Activated T-cell treated with anti-CD3 and anti-CD28 coated beads for 48 hours (primary cell): ENCODE measurements at places on chromosomes 7 and 10.

GRCh38 chr7:51783241-51783640 lies 466.6 kb upstream of the COBL start:
- no peak for DNase-seq

- DNase-seq, result no peak
Measured at GRCh38 chr7:154640266-154640865, 362.6 kb downstream of the PAXIP1 start.

DNA sequence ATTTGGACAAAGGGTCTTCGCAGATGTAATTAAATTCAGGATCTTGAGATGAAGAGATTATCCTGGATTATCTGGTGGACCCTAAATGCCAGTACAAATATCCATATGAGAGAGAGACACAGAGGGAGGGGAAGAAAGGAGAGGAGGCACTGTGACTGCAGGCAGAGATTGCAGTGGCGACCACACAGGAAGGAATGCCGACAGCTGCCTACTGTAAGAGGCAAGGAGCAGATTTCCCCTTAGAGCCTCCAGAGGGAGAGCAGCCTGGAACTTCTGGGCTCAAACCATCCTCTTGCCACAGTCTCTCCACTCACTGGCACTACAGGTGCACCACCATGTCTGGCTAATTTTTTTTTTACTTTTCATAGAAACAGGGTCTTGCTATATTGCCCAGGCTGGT lies 152.3 kb downstream of the SDK1 start:
- no peak for DNase-seq

GRCh38 chr7:98362517-98362916 lies 38.4 kb downstream of the BAIAP2L1 start:
- no peak for DNase-seq

GRCh38 chr10:10259013-10259412 lies 758.7 kb upstream of the CELF2 start:
- DNase-seq, result no peak

- DNase-seq, result no peak
Measured at GRCh38 chr7:73635428-73636200, 11.3 kb upstream of the MLXIPL start.

GRCh38 chr7:50721661-50722259 lies 60.9 kb downstream of the GRB10 start:
- no peak for DNase-seq

GRCh38 chr7:150381096-150381495 lies 2.0 kb downstream of the ZNF775 start:
- no peak for DNase-seq

DNA sequence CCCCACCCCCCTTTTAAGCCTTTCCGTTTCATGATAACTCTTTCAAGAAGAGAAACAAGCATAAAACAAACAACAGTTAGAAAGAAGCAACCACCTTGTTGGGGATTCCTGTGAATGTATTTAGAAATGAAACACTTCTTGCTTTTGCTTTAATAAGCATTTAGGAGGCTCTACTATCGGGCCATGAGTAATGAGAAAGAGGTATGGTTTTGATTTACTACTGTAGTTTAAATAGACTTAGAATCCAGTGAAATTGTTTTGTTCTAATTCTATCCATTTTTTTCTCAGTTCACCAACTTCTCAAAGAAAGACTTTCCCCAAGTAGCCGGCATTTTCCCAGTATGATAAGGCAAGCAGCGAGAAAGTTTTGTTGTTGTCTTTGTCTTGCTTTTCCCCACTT lies 168.7 kb upstream of the HABP2 start:
- DNase-seq, result no peak

DNA sequence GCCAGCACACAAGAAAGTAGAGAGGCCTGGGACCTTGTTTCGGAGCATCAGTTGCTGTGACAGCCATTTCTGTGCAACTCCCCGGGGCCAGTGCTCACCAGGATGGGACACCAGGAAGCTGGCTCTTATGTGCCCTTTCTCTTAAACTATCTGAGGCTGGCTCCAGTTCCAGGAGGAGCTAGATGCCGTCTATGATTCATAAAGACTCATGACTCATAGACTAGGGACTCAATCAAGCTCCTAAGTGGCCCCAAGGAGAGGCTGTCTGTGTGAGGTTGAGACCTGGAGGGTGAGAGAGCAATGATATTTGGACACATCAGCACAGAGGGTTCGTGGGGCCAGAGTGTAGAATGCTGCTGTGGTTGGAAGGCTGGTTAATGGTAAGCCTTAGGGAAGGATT lies 580.1 kb downstream of the CCSER2 start:
- DNase-seq, result no peak

DNA sequence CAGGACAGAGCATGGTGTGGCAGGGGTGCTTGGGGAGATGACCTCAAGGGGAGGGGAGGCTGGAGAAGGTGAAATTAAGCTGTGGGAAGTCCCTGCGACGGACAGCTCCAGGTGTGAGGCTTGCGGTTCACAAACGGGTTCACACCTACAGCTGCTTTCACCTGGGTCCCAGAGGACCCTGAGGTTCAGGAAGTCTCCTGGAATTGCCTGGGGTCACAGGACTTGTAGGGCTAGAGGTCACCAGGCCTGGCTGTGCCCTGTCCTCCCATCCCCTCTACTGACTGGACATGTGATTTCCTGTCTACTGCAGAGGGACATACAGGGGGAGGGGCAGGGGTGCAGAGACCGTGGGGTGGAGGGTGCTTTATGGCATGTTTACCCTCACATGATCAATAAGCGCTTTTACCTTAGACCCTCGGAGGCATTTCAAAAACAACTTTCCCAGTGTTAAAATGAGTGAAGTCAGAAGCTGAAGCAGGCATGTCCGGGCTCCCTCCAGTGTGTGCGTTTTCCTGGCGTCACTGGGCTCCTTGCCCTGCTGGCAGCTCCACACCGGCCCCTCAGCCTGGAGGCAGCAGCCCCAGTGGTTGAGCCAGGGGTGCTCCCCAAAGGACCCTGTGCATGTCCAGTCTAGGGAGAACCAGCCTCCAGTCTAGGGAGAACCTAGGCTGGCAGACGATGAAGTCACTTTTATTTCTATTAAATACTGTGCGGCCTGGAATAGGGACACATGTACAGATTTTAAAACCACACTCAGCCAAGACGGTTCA lies 66.6 kb upstream of the IGFBP3 start:
- DNase-seq, result no peak

DNA sequence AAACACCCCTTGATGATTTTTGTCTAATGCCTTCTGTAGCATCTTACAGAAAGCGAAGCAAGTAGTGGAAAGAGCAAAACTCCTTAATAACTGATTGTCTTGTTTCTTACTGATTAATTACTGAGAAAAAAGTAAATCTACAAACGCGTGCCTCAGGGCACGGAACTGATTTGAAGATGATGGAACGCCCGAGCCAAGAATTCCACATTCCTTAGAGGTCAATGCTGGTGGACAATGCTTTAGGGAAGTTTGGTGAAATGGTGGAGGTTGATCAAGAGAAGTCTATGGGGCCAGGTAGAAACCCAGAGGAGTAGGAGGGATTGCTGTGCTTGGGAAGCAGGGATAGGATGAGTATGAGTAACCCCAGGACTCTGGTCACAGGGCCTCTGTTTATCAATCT lies 5.0 kb upstream of the SORBS1 start:
- no peak for DNase-seq

DNA sequence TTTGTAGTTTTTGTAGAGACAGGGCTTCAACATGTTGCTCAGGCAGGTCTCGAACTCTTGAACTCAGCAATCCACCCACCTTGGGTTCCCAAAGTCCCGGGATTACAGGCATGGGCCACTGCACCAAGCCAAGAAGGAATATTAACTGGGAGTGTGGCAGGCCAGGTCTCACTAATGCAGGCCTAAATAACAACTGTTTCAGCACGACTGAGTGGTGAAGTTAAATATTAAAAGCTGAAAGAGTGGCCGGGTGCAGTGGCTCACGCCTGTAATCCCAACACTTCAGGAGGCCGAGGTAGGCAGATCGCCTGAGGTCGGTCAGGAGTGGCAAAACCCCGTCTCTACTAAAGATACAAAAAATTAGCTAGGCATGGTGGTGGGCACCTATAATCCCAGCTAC lies 21.1 kb downstream of the CHUK start:
- DNase-seq, result no peak
